ENCODE measurements at places on chromosomes 13 and 19.

DNA sequence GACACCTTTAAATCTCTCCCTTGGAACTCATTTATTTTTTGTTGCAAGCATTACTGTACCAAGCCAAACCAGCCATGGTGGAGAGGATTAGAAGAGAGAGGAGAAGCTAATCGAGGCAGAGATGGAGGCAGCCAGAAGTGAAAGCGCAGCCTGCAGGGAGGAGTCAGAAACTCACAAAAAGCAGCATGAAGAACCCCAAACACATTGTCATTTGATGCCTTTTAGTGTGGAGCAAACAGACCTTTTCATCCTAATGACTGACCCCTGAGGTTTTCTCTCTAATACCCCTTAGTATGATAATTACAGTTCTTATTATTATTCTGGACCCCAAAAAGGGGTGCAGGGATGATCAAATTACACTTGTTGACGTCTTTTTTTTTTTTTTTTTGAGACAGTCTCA is 62.5 kb downstream of the TNFRSF19 start:
- DNase-seq, result no peak

DNA sequence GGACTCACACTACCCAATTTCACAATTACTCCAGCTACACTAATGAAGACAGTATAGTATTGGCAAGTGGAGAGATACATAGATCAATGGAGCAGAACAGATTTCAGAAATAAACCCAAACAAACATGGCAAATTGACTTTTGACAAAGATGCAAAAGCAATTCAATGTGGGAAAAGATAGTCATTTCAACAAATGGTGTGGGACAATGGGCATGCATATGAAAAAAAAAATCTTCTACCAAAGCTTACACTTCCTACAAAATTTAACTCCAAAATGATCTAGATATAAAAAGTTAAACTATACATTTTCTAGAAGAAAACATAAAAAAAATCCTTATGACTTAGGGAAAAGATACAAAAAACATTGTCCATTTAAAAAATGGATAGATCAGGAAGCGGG is 2.7 kb upstream of the IGFL4 start:
- no peak for DNase-seq

GRCh38 chr13:99741960-99742359 is 229.6 kb downstream of the ZIC5 start:
- no peak for DNase-seq

DNA sequence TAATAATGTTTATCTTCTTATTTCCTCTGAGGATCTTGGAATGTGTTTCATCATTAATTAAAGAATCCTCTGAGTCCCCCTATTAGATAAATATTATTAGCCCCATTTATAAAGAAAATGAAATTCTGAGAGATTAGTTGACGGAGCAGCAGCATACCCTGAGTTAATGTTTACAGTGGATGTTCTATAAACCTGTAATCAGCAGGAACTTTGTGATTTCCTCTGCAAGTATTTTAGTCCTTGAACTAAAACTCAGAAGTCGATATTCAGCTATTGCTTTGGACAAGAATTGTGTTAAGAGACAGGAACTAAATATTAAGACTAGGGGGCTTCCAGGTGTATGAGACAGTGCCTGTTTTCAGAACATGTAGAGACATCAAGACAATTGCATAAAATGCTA is 243.3 kb downstream of the DCT start:
- no peak for DNase-seq

DNA sequence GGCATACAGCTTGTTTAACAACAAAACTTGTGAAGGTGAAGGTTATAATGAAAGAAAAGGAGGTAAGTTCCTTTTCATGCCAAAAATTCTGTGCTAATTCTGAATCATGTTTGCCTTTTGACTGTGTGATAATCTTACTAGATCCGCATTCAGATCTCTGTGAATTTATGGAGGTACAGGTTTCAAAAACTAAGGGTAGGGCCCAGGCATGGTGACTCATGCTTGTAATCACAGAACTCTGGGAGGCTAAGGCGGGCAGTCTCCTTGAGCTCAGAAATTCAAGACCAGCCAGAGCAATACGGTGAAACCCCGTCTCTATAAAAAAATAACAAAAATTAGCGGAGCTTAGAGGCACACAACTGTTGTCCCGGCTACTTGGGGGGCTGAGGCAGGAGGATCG is 45.9 kb downstream of the PCDH9 start:
- no peak for DNase-seq

GRCh38 chr19:47186446-47187334 is 44.3 kb downstream of the BBC3 start:
- DNase-seq, result peak; percentile 67

DNA sequence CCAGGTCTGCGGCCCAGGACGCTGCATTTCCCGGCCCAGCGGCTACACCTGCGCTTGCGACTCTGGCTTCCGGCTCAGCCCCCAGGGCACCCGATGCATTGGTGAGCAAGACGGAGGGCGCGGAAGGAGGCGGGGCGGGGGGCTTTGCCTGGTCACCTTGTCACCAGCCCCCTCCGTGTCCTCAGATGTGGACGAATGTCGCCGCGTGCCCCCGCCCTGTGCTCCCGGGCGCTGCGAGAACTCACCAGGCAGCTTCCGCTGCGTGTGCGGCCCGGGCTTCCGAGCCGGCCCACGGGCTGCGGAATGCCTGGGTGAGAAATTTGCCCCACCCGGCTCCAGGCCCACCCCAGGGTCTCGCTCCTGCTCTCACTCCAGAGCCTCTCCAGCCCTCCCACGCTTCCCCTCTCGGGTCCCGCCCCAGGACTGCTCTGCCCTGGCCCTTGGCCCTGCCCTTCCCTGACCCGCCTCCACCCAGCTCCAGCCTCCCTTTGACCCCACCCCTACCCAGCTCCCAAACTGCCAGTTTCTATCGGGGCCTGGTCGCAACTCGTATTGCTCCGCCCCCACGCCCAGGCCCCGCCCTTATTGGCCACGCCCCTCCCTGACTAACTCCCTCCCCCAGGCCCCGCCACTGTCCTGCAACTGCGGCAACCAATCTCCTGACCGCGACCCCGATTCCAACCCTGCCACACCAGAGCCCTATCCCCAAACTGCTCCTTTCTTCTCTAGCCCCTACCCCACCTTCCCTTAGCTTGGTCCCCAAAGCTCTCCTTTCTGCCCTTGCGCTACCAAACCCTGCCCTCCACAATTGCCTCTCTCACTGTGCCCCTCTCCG is 8.6 kb downstream of the LTBP4 start:
- DNase-seq, result peak; percentile 75

DNA sequence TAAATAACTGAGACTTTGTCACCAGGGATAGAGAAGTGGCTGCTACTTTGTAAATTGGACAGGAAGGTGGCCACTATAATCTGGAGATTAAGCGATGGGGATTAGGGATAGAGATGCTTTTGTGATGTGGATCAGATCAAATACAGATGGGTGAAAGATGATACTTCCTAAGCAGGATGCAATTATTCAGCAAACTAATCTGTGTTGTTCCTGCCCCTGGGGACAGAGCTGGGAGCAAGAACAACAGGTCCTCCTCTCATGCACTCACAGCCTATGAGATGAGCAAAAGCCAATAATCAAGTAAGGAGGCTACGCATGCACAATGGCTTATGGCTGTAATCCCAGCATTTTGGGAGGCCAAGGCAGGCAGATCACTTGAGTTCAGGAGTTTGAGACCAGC is 4.6 kb downstream of the RGL3 start:
- DNase-seq, result no peak

DNA sequence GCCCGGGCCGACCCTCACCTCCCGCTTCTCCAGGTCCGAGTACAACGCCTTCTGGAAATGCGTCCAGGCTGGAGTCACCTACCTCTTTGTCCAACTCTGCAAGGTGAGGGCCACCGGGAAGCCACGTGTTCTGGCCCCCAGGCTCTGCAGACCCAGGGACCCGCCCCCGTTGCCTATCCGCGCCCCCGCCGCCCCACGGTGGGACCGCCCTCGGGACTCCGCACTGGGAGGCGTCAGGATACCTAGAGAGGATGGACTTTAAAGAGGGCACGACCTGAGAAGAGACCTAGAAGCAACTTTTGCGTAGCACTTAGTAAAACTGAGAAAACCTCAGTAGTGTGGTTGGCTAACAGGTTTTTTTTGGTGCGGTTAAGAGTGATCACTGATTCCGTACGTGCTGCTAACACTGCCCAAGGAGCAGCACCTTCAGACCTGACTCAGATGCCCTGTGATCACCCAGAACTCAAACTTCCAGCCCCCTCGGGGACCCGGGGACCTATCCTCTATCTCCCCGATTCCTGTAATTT is 492 bp downstream of the TMEM147 start:
- no peak for DNase-seq

GRCh38 chr19:43562698-43563241 is 12.6 kb downstream of the XRCC1 start:
- peak; percentile 54 for DNase-seq

DNA sequence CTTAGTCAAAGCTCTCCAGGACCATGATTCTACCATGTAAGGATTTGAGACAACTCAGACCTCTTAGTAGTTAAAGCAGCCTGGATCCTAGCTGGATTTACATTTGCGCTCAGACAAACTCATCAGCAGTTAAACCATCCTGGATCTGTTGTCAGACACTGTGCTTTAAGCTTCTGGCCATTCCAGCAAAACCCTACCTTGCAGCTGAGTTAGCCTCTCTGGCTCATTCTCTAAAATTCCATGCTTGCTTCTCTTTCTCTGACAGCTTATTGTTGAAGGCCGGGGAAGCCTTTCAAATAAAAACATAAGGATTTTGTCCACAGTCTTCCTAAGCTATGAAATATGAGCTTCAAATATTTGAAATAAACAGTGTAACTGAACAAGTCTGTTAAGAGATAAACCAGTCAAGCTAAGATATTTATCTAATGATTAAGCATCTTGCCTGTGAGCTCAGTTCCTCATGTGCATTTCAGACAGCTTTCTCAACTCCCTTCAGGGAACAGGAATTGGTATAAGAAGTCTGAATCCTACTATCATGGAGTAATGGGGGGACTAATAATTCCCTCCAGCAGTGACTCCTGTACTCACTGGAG is 89.3 kb downstream of the SLAIN1 start:
- DNase-seq, result no peak

GRCh38 chr19:32459204-32459865 is 53.8 kb downstream of the DPY19L3 start:
- no peak for DNase-seq

- DNase-seq, result no peak
These were observed 8.6 kb upstream of the PTBP1 start for GRCh38 chr19:788686-788982.

- DNase-seq, result no peak
These were observed 19.4 kb downstream of the ACTN4 start for GRCh38 chr19:38666663-38667511.

DNA sequence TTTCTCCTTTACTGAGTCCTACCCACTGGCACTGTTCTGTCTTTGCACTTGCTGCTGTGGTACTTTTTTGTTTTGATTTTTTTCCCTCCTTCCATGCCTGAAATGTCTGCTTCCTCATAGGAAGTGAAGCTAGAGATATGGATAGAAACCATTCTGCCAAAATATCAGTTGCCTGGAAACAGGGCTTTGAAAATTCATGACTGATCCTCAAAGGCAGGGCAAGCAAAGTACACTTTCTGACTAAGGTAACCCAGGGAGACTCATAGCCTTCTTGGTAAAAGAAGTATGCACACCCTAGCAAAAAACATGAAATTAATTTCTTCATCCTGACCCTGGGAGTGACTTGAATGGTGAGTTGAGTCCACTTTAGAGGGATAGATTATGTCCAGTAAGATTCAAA is 329.8 kb downstream of the MYO16 start:
- DNase-seq, result no peak

DNA sequence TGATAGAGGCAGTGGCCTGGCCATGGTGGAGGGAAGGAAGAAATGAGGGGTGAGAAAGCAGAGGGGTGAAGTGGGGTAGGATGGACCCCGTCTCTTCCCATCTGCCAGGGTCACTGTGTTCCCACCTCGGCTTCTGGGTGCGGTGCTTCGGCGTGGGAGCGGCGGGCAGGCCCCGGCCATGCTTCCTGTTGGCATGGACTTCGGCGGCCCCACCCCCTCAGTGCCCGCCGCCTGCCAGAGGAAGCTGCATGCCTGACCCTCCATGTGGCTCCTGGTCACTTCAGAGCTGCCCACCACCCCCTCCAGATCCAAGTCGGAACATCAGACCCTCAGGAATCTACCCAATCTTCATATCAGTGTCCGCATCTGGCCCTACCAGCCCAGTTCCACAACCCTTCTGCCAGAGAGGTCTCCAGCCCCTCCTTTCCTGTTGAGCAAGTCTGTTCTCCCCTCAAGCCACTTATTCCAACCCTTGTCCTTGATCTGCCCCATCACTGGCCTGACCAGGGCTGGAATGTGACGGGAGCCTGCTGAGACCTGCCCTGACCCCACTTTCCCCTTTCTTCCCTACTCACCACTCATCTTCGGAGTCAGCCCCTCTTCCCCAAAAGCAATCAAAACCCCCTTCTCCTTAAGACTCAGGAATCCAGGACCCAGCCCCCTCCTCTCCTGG is 1.5 kb downstream of the KCNN4 start:
- no peak for DNase-seq

DNA sequence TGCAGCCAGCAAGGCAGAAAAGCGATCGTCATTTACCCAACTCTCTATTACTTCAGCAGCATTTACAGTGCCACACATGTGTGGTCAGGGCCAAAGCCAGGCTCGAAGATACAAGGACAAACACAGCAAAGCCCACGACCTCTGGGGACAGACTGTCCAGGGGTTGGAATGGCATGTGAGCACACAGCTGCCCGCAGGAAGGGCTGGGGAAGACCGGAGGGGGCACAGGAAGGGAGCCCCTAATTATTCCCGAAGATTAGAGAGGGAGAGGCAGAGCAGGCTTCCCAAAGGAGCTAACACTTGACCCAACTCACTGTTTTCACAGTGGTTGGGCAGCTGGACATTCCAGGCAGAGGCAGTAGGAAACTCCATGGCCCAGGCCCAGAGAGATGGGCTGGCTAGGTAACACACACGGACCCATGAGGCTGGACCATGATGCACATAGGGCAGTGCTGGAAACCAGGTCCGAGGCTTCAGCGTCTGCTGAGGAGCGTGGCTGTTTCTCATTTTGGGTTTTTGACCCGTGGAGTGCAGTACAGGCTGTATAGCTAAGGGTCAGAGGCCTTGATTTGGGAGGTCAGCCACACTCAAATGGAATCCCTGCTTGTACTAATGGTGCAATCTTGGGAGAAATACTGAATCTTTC is 179.8 kb downstream of the FOXO1 start:
- DNase-seq, result no peak

Data from activated CD8-positive, alpha-beta memory T cell treated with anti-CD3 and anti-CD28 coated beads for 1 hour (primary cell).